ENCODE measurements at places on chromosomes 3 and 15.

DNA sequence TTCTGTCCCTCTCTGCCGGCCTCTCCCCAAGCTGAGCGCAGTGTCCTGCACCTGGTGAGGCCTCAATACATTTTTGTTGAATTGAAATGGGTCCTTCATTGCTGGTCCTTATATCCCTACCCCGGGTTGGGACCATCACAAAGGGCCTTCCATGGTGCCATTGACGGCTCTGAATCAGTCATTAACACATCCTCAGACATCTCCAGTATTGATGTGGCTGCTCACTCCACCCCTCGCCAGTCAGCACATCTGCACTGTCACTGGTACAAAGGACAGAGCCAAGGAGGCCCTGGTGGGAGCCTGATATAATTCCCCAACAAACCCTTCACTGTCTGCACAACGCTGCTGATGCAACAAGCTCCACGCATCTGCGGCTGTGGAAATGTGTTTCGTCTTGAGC lies 191.6 kb upstream of the TOPAZ1 start:
- DNase-seq: no peak

DNA sequence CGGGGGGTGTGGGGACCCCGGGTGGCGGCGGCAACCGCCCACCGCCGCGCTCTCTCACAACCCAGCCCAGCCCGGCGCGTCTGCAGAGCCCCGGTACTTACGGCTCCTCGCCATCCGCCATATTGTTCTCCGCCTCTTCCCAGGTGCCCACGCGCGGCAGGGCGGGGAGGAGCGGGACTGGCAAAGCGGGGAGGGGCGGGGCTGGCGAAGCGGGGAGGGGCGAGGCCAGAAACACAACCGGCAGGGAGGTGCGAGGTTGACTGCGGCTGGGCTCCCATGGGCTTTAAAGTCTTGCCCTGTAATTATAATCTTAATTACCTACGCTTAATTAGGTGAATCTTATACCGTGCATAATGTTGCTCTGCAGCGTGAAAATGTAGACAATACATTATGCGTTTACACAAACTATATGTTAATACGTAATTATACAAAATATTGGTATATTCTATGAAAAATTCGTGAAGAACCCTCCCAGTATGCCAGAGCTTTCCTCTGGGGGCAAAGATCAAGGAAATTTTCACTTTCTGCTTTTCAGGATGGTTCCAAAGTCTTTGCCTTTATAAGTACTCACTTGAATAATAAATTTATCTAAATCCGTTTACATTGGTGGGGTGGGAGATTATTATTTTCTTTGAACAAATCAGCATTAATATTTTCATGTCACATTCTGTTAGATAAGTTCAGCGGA lies at the start of gene UBA3:
Gene UBA3, minus strand, starts transcription at position 133 of the 688 bp plus-strand sequence. Its CDS starts 12 bp downstream, at position 121.
- peak; percentile 90 for DNase-seq

DNA sequence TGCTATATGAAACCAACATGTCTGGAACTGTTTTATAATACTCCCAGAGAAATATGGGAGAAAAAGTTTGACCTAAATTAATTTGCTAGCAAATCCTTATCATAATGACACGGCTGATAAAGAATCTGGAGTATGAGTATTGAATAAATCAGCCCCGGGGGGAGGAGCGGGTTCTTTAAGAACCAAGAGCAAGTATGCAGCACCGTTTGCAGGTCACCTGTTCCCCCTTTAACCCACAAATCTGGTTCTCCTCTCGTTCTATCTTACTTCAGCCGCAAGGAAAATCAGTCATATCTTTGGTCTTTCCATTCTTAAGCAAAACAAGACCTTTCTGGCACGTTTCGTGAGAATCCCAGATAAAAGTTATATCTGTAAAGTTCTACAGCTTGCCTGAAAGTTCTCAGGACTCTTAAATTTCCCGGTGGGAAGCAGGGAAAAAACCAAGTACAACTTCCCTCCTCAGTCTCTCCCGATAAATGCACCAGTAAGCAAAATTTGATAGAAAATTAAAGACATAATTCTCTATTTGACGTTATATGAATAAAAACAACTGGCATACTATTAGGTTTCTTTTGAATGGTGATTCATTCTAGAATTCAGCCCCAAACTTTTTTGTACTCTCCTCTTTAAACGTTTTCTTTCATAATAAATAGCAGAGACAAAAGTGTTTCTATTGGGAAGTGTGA lies 348.6 kb downstream of the ZBBX start:
- no peak for DNase-seq

DNA sequence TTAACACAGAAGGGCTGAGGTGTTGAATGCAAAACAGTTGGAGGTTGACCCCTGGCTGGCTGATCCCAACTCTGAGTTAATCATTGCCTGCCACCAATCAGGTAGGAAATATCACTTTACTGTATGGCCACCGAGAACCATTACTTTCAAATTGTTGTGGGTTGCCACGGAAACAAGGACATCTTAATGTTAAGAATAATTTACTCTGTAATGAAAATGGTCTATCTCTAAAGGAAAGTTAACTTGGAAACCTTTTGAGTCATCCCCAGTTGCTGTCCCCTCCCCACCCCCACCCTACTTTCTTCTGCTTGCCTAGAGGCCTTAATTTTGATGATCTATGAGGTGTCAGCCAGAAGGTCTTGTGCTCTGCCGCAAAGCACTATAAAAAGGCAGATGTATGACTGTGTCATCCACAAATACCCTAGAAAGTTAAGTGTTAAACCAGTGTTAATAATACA lies 78.7 kb upstream of the SNRK start:
- no peak for DNase-seq

DNA sequence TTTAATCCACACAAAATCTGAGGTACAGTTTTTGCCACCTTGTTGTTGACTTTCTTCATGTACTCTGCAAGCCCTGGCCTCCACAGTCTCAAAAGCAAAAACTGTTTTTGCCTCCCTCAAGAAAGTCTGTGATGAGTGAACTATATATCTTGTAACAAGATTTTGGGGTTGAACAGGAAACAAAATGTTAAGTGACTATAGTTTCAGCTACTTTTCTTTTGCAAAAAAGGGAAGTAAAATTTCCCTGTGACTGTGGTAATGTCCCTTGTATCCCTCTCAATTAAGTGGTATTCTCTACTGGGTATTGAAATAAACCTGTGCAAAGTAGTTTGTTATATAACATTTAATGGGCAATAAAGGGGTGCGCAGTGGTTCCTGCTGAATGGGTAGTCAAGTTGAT lies 21.3 kb upstream of the SCAANT1 start:
- no peak for DNase-seq
